ENCODE measurements at places on chromosomes 11 and 22.

GRCh38 chr22:23357053-23357452 is 176.7 kb downstream of the BCR start:
- no peak for DNase-seq

- DNase-seq: no peak
Measured at GRCh38 chr11:17653611-17654010, 65.8 kb upstream of the MYOD1 start.

- no peak for DNase-seq
Measured at GRCh38 chr11:120132645-120133185, 5.2 kb downstream of the TRIM29 start.

DNA sequence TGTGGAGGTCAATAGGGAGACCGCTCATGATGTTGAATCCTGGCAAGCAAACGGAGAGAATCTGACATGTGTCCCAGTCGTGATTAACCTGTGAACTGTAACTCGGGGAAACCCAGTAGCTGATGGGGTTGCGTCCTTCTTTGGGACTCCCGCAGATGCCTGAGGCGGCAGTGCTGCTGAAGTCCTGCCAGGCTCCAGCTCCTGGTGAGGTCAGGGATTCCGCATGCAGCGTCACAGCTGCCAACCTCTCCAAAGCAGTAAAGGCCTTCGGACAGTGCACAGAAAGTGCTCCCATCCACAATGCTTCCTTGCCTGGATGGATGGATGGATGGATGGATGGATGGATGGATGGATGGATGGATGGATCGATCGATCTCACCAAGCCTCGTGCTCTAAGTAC is 13.5 kb downstream of the KCNQ1 start:
- no peak for DNase-seq

GRCh38 chr11:113603277-113604059 is 102.6 kb downstream of the TMPRSS5 start:
- DNase-seq: no peak

DNA sequence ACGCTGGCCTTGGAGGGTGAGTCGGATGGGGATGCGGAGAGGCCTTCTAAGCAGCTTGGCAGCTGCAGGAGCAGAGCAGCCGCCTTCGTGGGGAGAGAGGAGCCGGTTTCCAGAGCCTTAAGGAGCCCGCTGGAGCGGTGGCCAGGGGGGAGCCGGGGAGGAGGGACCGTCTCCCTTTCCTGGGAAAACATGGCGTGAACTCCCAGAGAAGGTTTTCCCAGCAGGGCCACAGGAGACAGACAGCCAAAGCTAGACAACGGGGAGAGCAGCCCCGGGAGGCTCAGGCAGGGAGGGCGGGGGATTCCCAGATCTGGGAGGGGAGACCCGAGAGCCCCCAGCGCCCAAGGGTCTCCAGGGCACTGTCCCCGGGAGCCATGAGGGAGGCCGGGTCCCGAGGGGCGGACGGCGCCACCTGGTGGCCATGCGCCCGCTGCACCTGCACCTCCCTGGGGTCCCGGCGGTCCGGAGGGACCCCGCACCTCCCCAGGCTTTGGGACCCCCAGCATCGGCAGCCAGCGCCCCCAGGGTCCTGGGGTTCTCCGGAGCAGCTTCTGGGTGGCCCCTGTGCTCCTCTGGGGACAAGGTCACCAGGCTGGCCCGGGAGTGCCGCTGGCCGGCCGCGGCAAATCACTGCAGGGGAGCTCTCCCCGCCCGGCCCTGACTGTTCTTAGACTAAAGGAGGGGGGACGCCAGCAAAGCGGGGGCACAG is 2.4 kb upstream of the SYT8 start:
- DNase-seq: peak; percentile 32

- DNase-seq: no peak
Measured at GRCh38 chr11:130071211-130071712, 1.6 kb downstream of the APLP2 start.

DNA sequence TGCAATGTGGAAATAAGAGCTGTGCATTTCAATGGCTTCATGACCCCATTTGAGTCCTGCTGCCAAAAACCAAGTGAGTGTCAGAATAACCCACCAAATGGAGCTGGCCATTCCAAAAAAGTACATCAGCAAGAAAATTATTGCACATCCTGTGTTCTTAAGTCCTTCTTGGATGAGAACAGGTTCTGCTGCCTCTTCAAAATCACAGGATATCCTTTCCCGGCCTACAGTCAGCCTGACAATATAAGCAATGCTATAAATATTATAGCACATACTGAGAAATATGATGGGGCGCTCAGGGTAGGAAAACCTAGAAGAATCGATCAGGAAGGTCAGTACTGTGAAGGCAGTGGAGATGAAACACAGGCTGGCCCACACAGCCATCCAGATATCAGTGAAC is 3.5 kb downstream of the FZD4 start:
- no peak for DNase-seq

- DNase-seq: peak; percentile 1
Measured at GRCh38 chr22:32206774-32207758, 2.2 kb upstream of the RFPL2 start.

DNA sequence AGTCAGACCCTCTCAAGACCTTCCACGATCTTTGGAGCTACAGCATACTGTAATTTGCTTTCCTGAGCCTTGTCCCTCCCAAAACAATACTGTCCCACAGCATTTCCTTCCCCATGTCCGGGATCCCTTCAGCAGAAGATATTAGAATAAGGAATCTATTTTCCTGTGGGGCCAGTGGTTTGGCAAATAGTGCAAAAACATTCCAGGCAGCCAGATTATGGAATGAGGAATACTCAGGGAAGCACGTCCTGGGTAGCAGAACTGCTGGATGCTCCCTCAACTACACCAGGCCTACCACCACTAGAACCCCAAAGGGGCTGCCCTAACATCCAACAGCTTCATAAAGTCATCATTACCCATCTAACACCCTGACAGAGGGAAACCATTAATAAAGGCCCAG is 61.5 kb downstream of the AAMDC start:
- no peak for DNase-seq

- peak; percentile 53 for DNase-seq
Measured at GRCh38 chr11:5476186-5476819, 12.2 kb upstream of the OR52D1 start.

DNA sequence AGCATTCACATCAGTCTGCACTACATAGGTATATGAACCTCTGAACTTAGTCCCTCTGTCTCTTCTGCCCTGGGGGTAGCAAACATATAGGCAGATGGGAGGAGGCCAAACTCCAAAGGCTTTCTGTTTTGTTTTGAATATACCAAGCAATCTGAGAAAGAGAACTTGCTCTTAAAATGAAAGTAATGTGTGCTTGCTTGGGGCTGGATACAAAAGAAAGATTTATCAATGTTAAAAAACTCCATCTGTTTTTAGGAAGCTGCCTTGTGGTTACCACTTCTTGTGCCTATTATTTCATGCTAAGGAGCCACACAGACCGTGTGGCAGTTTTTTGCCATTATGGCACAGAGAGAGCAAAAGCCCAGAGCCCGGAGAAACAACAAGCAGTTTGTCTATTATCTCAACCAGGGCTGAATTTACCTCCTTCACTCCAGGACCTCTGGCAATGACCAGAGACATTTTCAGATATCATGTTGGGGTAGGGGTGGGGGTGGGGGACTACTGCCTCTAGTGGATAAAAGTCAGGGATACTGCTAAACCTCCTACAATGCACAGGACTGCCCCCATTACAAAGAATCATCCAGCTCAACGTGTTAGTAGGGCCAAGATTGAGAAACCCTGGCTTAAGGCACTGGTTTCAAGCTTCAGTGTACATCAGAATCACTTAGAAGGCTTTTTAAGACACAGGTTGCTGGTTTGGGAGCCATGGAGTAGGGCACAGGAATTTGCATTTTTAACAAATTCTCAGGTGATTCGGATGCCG is 124.2 kb downstream of the APIP start:
- no peak for DNase-seq

GRCh38 chr11:72229925-72230763 is 5.6 kb downstream of the INPPL1 start:
- DNase-seq: no peak

GRCh38 chr11:34236572-34236971 is 121.2 kb downstream of the ABTB2 start:
- no peak for DNase-seq

GRCh38 chr11:36313750-36314433 is 17.8 kb downstream of the PRR5L start:
- no peak for DNase-seq

DNA sequence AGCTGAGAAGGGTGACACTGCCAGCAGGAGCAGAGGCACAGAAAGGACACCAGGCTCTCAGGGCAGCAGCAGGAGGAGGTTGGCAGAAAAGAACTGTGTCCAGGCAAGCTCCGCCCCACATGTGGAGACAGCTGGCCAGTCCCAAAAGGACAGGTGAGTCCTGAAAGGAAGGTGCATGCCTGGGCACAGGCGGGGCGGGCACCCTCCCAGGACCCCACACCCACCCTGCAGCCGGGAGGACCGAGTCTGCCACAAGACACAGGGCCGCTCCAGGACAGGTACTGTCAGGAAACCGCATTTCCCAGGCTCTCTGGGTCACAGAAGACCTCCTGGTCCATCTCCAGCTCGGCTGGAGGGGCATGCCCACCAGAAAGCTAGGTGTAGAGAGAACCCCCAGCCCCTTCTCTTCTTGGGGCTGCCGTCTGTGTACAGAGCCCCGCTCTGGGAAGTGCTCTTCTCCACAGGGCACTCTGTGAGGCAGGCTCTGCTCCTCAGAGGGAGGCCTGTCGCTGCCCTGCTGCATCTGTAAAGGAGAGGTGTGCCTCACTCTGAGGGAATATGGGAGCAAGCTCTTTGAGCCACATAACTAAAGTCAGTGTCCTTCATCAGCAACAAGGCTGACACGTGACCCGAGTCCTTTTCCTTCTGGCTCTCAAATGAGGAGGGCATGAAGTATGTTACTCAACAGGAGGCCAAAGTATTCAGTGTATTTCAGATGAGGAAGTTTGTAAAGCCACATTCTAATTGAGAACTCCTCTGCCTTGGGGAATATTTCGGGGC is 50.5 kb downstream of the CLTCL1 start:
- no peak for DNase-seq

DNA sequence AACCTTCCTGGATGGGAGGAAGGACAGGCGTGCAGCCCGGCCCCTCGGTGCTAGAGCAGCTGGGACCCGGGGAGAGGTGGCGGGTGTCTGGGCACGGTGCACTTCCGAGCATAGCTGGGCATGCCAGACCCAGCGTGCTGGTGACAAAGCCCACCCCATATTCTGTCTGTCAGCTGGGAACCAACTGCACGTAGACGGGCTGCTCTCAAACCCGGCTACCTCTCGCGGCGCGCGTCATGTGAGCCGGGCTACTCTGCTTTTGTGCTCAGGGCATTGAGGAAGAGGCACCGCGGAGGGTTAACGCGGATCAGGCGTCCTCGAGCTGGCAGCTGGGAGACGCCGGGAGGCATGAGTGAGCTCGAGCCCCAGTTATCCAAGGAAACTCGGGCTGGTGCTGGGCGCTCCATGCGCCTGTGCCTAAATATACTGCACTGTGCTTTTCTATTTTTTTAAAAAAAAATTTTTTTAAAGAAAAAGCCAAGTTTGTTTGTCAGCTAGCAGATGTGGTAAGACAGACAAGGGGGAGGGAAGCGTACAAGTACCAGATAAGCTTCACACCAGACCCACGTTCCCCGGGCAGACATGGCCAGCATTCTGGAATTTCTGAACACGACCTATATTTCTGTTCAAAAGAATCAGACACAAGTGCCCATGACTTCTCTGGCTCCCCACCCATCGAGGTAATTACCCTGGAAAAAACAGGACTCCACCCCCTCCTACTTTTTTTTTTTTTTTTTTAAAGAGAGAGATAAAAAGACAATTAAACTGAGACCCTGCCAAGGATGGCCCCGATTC is 425.6 kb downstream of the SHANK2 start:
- no peak for DNase-seq

- no peak for DNase-seq
Measured at GRCh38 chr11:66317723-66318599, 1.1 kb upstream of the CD248 start.
